Sciatic nerve (tissue), 2 donors: ENCODE measurements at places on chromosomes 7 and 10. TPM values are rescaled to one million over a fixed set of nuclear protein-coding genes. Genes with fewer than 3 reads are reported as not detected.

SLC29A3 gene
- total RNA-seq: 8.7 TPM

CYTH3 gene
- total RNA-seq: 56.9 TPM

LLCFC1 gene
- total RNA-seq: not detected

AGR3 gene
- total RNA-seq: not detected

CAV2 gene
- total RNA-seq: 139 TPM

GRCh38 chr7:111168182-111168581 lies 77.3 kb downstream of the LRRN3 start:
- no peak for DNase-seq

GRCh38 chr10:78634835-78635234 lies 433.9 kb upstream of the ZMIZ1 start:
- DNase-seq: no peak

DNA sequence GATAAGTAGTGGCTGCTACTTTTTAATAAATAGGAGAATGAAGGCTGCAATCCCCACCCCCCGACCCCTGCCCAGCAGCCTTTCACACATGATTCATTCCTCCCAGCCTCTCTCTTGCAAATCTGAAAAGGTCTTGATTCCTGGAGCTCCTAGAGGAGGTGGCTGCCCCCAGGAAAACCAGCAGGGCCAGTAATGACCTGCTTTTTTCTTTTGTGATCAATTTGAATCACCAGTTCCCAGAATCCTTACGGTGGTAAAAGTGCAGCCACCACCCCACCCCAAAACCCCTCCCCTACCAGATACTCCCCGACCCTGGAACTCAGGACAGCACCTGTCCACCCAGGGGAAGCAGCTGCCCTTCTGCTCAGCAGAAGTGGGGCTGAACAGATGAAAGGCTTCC lies 108.9 kb downstream of the C10orf105 start:
- no peak for DNase-seq

- no peak for DNase-seq
Observed at GRCh38 chr10:8187171-8187666, 132.7 kb downstream of the GATA3 start.

GRCh38 chr10:78696791-78697395 lies 371.9 kb upstream of the ZMIZ1 start:
- DNase-seq: no peak

- DNase-seq: peak; percentile 66
Observed at GRCh38 chr7:28533731-28534531, 121.6 kb downstream of the CREB5 start.

DNA sequence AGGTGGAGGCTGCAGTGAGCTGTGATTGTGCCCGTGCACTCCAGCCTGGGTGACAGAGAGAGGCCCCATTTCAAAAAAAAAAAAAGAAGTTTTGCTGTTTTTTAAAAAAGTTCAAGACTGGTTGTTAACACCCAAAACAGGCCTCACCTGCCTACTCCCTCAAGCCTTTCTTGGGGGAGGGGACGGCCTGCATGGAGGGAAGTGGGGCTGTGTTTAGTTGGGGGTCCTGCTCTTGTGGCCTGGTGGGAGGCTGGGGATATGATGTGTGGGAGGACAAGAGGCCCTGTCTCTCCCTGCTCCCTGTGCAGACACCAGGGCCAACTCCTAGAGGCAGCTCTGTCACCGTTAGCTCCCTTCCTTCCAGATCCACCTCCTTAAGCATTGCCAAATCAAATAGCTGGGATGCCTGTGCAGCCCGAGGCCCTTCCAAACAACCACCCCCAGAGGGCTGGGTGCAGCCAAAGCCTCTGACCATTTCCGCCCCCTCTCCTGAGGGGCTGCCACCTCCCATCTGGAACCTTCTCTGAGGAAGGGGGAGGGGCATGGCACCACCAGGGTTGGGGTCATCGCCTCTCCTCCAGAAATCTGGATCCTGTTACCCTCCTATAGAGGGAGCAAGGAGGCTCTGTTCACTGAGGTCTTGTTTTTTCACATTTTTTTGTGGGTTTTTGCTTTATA lies 32.9 kb upstream of the ANKRD2 start:
- no peak for DNase-seq

GRCh38 chr10:113078282-113078907 lies 128.3 kb downstream of the TCF7L2 start:
- DNase-seq: no peak

DNA sequence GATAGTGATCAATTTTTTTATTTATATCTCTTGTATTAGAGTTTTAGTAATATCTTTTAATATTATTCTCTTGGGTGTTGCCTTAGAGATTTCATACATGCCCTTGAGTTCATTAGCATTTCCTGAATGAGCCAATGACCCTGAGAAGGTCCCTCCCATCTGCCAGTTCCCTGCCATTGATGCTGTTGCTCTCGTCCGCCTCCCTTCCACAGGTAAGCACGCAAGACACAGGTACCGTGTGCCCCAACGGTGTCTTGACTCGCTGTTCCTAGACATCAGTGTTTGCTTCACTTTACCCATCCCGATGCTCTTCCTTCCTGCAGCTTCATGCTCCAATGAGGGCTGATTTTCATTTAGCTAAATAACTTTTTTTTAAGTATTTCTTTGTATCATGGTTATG lies 19.7 kb upstream of the PWWP2B start:
- DNase-seq: no peak

DNA sequence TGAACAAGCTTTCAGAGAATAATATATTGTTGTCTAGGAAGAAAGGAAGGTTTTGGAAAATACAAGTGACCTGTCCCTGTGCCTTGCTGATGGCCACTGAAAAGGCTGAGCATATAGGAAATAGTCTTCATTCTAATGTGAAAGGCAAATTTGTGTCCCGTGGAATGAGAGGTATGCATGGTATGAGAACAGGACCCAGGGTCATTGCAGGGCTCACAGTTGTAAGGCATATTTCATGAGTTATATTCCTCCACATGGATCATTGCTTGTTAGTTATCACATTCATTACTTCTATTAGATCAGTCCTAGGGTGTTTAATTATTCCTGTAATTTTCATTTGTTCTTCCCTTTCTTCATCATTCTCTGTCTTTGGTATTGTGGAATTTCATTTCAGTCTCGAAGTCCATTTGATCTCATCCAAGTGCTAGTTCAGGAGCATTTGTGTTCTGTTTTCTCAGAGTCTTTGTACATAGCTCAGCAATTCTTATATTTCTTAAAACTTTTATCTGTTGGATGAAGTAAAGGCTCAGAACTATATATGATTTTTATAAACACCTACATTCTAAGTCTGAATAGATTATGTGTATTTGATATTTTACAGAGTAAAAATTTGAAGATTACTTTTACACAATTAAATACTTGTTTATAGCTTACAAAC lies 39.4 kb upstream of the ARHGAP21 start:
- no peak for DNase-seq

- no peak for DNase-seq
Observed at GRCh38 chr7:103630318-103630717, 184.3 kb upstream of the SLC26A5 start.

DNA sequence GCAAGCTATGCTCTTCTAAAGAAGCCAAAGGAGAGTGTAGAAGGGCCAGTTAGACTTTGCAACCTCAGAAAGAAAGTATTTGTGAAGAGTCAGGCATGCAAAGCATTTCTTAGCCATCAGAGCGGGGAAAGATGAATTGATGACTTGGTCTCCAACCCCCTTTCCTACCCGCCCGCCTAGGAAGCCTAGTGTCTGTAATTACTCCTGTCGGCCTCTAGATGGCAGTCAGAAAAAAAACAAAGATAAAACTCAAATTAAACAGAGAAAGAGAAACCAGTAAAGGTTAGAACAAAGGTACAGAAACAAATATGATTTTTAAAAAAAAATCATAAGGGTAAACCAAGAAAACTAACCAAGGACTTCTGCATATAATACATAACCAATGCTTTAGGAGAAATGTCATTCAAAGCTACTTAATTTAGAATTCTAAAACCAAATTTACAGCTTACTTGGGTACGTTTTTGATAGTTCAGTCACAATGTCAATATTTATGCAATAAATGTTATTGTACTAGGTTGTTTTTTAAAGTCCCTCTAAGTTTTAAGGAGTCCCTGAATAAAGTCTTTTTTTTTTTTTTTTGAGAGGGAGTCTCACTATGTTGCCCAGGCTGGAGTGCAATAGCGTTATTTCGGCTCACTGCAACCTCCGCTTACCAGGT lies 97.6 kb downstream of the LYZL1 start:
- no peak for DNase-seq

GRCh38 chr10:86970162-86970981 lies 2.1 kb downstream of the ADIRF start:
- peak; percentile 94 for DNase-seq

GRCh38 chr7:96188591-96188991 lies 133.3 kb downstream of the SLC25A13 start:
- DNase-seq: no peak

- no peak for DNase-seq
Observed at GRCh38 chr7:36651404-36651803, 72.9 kb downstream of the AOAH start.

GRCh38 chr10:116274064-116274904 lies 1.3 kb upstream of the GFRA1 start:
- peak; percentile 64 for DNase-seq

DNA sequence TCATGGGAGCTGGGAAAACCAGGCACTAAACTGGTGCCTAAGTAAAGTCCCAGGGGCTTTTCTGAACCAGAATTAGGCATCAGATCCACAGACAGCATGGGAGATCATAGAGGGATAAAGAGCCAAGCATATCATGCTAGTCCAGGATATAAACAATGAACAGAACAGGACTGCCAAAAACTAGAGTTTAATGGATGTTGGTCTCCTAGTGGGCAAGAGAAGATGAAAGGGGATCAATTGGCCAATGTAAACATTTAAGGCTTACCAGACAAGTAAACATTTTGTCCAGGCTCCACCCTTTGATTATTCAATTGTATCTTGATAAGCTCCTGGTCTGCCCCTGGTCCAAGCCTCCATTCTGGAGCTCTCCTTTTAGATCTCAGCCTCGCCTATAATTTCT lies 18.9 kb downstream of the MACC1 start:
- DNase-seq: no peak

DNA sequence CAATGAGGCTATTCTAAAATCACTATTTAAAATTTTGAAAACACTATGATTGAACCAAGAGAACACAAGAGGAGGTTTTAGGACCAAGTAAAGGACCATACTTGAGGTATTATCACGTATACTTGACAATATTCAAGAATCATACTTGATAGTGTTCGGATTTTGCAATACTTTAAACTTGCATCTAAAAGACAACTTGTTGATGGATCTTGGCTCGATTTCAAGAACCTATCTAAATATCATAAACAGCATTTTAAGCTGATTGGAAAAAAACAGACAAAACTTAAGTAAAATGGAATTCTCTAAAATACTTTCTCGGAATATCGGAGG lies 1.3 kb downstream of the NAMPT start:
- no peak for DNase-seq
